ENCODE measurements at places on chromosomes 12 and 14. TPM values are rescaled to one million over a fixed set of nuclear protein-coding genes. Genes with fewer than 3 reads are reported as not detected.

Gene CEBPE
- 0.13 TPM for total RNA-seq

Gene ZFHX2
- total RNA-seq, result 0.35 TPM

Gene LAG3
- 0.18 TPM for total RNA-seq

- H3K4me3 ChIP-seq, result peak overlapping the region; percentile 80
- H3K4me1 ChIP-seq, result peaks cover 26% of the 10 kb centered on the region
- H3K27ac ChIP-seq, result peak overlapping the region; percentile 95
- peaks cover 12% of the 10 kb centered on the region for H3K27me3 ChIP-seq
These were observed 2.8 kb upstream of the AAAS start for GRCh38 chr12:53324113-53324778.

DNA sequence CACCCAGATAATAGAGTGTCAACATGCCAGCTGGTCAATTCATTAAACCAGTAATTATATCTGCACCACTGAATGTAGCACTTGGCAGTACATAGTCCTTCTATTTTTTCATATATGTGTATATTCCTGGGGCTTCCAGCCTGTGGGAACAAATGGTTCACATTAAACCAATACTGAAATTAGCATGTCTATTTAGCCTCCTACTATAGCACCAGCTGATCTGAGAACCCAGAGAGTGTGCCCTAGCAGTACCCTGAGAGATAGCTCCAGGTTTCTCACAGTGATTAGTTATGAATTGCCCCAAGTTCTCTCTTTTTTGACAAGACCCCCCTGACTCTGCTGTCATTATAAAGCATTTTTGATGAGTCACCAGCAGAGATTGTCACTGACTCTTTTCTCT is 1097.3 kb upstream of the FLRT2 start:
- no peaks in the 10 kb centered on the region for H3K36me3 ChIP-seq
- no peak for DNase-seq
- H3K4me1 ChIP-seq, result no peaks in the 10 kb centered on the region
- H3K27ac ChIP-seq, result no peak overlapping the region
- H3K27me3 ChIP-seq, result no peaks in the 10 kb centered on the region

DNA sequence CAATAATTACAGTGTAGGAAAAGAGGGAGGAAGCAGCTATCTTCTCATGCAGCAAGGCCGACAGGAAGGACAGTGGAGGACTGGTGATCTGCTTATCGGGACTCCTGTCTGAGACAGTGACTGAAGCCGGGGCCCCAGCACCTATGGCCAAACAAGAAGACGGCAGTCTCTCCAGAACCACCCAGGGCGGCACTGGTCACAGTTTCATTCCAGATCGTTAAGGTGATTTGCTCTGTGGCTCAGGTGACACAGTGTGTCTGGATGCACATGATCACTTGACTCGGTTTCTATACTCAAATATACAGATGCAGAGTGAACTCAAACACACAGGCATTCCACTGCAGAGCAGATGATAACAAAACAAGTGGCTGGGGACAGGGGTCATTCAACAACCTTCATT is 52.1 kb upstream of the CORO1C start:
- H3K4me3 ChIP-seq, result no peak overlapping the region
- H3K27ac ChIP-seq, result no peak overlapping the region
- H3K27me3 ChIP-seq, result no peaks in the 10 kb centered on the region
- H3K4me1 ChIP-seq, result peaks cover 44% of the 10 kb centered on the region
- H3K36me3 ChIP-seq, result peaks cover 34% of the 10 kb centered on the region

DNA sequence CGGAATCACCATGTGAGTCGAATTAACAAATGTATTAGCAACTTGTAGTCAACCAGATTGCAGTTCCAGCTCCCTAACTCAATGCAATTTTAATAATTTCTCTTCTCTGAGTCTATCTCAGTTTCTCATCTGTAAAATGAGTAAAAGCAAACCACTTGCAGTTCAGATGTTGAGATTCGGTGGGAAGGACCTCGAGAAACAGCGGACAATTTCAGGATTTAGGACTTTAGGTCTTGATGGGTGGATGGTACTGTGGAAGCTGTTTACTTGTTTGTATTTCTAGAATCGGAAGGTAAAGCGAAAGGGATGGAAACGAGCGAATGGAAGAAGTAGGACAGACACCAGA is 510 bp upstream of the TTC8 start:
- peaks cover 9% of the 10 kb centered on the region for H3K4me1 ChIP-seq
- H3K4me3 ChIP-seq, result peak overlapping the region; percentile 81
- peaks cover 2% of the 10 kb centered on the region for H3K27me3 ChIP-seq
- no peaks in the 10 kb centered on the region for H3K36me3 ChIP-seq
- DNase-seq, result no peak
- peak overlapping the region; percentile 92 for H3K27ac ChIP-seq

- H3K36me3 ChIP-seq, result no peaks in the 10 kb centered on the region
- peak; percentile 5 for DNase-seq
- H3K27ac ChIP-seq, result no peak overlapping the region
- no peaks in the 10 kb centered on the region for H3K4me1 ChIP-seq
- H3K4me3 ChIP-seq, result no peak overlapping the region
These were observed 167.9 kb downstream of the FSCB start for GRCh38 chr14:44339231-44339630.

Measured in muscle of leg (tissue), 16 donors.